Central memory CD4-positive, alpha-beta T cell (primary cell): ENCODE measurements at places on chromosomes 2 and 18.
A peak's percentile ranks its signal among the peaks of the same experiment; 100 is the strongest.

DNA sequence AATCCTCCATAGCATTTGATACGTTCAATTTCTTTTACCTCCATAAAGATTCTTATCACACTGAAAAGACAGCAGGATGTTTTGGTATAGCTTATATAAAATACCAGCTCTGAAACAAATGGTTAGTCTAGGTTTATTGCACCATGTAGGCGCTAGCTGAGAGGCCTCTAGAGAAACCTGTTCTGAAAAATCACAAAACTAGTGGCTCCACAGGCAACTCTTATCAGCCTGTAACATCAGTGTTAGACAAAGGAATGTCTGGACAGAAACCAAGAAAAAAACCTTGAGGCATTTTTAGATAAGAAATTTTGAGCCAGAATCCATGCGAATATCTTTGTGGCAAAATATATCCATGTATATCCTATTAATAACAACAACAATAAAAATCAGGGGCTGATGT lies 440.4 kb upstream of the MAP2 start:
- DNase-seq, result no peak

DNA sequence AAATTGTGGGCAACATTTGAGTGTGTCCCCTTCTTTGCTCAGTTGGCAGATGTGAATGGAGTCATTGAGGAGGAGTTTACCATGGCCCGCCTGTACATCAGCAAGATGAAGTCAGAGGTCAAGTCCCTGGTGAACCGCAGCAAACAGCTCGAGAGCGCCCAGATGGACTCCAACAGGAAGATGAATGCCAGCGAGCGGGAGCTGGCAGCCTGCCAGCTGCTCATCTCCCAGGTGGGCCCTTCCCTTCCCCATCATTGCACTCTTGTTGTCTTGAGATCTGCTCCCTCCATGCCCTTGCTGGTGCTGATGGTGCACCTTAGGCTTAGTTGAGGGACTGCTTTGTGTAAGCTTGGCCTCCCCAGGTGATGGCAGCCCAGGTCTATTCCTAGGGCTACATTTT lies 47.5 kb upstream of the LYPD6B start:
- DNase-seq, result no peak

- peak; percentile 38 for DNase-seq
Measured at GRCh38 chr2:191206613-191207471, 38.4 kb upstream of the MYO1B start.

DNA sequence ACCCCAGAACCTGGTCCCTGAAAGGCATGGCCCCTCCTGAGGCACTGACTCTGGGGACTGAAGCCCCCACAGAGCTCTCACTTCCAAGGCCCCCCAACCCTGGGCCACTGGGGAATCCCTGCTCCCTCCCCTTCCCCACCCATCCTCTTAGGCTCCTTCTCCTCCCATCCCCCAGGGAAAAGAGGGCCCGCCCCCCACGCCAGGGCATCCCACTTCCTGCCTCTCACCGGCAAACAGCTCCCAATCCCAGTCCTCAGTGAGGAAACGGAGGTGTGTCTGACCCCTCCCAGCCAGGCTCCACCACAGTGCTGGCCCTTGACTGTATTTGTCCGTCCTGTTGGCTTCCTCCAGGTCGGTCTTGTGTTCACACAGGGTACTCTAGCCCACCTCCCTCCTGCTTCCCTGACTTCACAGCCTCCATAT lies 35.0 kb upstream of the PTMA start:
- DNase-seq, result no peak

DNA sequence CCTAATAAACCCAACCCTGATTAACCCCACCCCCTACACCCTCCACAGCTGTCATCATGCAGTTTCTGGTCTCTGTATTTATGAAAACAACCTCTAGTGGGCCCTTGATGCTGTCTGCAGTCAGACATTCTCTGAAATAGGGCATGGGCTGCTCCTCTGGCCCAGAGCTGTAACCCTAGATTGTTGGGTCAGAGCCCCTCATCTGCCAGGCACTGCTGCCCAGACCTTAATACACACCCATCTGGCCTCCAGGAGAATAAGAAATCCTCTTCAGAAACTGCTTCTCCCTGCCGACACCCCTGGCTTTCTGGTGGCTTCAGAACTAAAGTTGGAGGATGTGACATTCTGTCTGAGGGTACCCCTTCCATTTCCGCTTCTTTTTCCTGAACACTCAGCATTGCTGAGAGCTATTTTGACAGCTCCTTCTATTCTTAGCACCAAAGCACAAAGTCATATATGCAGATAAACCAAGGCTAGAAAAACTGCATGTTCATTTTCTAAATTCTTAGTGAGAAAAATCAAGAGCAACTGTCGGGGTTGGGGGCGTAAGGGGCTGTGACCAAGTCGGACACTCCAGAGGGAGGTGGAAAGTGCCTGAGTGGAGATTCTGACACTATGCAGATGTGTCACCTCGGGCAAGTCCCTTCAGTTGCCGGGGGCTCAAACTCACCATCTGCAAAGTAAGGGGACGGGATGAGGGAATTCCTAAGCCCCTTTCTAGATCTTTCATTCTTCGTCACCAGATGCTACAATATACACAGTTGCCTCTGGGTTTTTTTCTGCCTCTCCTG lies 28.7 kb downstream of the SRSF7 start:
- no peak for DNase-seq

- peak; percentile 52 for DNase-seq
Measured at GRCh38 chr2:160394153-160394552, 99.5 kb downstream of the RBMS1 start.

- no peak for DNase-seq
Measured at GRCh38 chr2:238459081-238459629, 32.4 kb downstream of the ASB1 start.

DNA sequence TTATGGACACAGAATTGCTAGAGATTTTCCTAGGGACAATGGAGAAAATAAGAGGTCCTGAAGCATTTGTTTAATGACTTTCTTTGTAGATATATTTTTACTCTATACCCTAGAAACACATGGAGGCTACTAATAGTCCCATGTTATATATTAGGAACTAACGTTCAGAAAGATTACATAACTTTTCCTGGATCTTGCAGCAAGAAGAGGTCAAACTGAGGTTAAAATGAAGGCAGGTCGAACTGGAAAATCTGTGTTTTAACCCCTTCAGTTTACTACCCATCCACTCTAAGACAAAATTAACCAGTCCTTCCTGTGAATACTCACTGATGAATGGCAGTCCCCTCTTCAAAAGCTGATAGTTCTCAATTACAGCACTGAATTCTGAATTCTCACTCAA lies 1415.8 kb upstream of the CELF4 start:
- no peak for DNase-seq

DNA sequence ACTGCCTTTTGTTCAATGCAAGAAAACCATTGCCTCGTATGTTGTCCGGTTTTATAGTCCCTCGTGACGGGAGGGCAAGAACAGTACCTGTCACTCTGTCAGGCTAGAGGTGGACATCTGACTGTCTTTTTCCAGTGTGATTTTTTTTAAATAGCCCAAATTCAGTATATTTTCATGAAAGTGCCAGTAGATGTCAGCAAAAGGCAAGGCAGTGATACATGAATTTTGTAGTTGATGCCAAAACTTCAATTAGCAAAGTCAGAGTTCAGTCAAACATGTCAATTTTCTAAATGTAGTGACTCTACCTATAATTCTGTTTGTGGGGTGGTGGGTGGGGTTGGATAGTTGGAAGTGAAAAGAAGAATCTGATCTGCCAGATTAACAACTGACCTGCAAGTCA lies 296.0 kb upstream of the MC4R start:
- DNase-seq, result no peak

GRCh38 chr2:20291846-20292408 lies 58.7 kb downstream of the PUM2 start:
- DNase-seq, result no peak

DNA sequence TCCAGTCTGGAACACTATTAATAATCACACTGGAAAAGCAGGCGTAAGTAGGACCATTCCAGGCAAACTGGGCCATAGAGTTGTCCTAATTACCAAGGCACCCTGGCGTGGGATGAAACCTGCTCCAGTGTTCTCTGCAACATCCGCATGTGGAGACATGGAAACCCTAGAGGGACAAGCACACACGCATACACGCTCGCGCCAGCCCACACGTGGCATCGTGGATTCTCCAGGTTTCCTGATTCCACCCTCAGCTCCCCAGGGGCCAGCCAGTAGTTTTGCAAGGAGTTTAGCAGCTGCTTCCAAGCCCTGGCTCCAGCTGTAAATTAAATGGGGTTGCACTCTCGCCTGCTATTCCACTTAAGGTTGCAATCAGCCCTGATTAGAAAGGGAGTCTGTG lies 127.7 kb downstream of the DYSF start:
- DNase-seq, result no peak

DNA sequence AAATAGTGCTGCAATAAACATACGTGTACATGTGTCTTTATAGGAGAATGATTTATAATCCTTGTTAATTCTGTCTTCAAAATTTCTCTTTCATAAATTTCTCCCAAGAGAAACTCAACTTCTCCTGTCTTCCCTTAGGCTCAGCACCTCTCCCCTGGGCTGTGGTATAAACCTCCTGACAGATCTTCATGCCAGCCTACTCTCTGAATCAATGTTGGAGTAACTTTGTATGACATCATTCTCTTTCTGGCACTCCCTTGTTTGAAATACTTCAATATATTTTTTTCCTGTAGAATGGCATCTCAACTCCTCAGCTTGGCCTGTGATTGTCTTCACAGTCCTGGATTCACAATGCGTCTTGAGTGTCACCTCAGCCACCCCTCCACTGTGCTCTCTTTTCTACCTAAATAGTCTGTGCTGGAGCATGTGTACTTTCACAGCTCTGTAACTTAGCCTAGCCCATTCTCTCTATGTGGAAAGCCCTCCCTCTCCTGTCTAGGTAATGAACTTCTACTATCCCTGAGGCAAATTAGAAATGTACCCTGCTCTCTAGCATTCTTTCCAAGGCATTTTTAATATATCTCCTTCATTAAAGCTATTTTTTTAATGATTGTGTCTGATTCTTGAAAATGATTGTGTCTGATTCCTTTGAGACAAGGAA lies 649.9 kb upstream of the FANCL start:
- DNase-seq, result no peak

GRCh38 chr2:174568425-174568824 lies 29.2 kb downstream of the WIPF1 start:
- DNase-seq, result no peak

DNA sequence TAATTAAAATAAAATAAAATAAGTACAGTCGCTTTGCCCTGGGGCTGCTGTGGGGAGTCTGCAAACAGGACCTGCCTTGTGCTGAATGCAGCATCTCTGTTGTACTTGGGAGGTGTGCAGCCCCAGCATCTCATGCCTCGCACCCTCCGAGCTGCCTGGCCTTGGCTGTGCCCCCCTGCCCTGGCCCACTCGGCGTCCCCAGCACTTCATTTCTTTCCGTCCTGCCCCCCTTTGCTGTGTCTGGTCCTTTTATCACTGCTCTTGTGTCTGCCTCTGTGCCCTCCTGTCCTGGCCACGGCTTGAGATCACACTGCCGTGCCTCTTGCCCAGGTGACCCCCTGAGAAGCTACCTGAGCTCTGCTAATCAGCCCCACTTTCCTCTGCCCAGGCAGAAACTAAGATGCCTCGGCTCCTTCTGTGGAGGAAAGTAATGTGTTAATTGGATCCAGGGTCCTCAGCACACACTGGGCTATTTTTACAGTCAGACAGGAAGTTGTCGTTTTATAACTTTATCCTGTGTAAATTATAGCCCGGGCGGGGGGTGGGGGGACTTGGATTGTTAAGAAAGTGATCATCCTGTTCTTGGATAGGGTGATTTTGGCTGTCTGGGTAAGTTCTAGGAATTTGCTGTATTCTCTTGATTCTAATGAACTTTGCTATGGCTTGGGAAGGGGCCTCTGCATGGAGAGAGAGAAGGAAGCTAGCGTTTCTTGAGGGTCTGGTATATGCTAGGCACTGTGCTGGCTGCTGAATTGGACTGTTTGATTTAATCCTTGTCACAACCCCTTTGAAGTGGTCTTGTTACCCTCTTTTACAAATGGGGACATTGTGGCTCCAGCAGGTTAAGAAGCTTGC lies 69.4 kb downstream of the AGAP1 start:
- DNase-seq, result no peak

DNA sequence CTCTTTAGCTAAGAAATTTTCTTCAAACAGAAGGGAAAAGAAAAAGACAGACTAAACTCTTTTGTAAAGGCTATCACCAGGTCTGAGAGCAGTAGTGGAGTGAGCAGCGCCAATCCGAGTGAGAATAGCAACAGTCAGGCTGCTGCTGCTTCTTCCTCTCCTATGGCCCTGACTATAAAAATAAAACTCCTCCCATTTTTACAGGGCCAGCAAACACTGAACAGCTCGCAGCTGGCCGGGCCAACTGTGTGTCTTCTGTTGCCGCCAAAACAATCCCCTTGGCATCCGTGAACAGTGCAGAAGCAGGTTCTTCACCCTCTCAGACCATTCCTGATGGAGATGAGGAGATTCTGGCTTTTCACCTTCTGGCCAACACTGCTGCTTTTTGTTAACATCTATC lies 124.5 kb downstream of the CNTNAP5 start:
- DNase-seq, result no peak

DNA sequence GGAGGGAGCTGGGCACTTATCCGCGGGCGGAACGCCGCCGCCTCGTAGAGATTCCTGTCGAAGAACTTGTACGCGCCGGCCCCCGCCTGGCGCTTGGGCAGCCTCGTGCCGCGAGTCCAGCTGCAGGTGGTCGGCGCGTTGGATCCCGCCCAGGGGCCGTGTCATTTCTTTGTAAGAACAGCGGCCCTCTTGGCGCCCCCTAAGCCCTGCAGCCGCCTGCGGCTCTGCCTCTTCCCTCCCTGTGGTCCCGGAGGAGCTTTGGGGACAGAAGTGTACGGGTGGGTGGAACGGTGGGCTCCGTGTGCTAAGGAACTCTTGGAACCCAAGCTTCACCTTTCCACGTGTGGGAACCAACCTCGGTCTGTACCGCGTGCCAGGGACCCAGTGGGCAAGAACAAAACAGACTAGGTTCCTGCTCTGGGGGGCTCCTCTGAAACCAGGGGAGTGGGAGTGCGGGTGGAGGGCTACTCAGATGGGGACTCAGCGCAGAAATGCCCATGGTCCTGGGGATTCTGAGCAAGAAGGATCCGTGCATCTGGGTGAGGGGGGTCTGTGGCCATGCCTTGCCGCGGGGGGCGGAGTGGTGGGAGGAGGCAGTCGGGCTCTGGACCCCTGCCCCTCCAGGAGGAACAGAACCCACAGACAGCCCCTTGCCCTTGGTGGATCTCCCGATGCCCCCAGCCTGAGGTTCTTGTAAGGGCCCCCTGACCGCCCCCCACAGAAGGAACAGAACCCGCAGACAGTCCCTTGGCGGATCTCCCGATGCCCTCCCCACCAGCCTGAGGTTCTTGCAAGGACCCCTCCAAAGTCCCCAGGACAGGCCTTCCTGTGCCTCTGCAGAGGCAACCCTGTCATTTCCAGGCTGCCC lies 1.5 kb downstream of the GPC1 start:
- DNase-seq, result no peak

- no peak for DNase-seq
Measured at GRCh38 chr2:27664154-27664574, 475 bp downstream of the SLC4A1AP start.

- no peak for DNase-seq
Measured at GRCh38 chr2:64225491-64225890, 81.3 kb upstream of the PELI1 start.
